NCI-H1930 (cell line): ENCODE measurements at places on chromosomes 3 and 15.

- no peak for DNase-seq
Observed at GRCh38 chr3:60743631-60744164, 507.6 kb downstream of the FHIT start.

DNA sequence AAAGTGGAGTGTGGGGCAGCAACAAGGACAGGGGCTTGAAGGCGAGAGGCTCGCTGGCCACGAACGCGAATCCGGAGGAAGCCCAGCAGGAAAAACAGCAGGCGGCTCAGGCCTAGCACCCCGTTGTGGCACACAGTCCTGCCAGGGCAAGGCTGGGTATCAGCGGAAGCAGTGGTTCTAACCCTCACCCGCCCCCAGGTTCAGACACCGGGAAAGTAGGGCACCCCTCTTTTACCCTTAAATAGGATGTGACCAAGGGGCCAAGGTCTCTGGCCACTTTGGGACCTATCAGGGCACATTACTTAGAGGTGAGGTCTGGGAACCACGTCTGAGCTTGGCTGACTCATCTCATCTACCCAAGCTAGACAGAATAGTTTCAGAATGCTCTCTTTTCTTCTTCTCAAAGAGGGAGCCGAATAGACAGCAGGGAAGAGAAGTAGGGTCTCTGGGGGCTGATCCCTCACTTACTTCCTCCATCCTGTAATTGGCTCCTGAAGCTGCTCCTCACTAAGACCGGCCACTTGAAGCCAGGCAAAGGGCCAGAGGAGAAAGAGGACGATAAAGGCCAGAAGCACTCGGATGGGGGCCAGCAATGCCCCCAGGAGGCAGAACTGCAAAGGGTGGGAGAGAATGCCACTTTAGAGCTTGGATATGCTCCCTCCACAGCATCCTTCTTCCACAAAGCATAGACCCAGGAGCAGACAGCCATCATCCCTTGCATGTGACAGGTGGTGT is 1.7 kb downstream of the LPCAT4 start:
- DNase-seq = no peak

DNA sequence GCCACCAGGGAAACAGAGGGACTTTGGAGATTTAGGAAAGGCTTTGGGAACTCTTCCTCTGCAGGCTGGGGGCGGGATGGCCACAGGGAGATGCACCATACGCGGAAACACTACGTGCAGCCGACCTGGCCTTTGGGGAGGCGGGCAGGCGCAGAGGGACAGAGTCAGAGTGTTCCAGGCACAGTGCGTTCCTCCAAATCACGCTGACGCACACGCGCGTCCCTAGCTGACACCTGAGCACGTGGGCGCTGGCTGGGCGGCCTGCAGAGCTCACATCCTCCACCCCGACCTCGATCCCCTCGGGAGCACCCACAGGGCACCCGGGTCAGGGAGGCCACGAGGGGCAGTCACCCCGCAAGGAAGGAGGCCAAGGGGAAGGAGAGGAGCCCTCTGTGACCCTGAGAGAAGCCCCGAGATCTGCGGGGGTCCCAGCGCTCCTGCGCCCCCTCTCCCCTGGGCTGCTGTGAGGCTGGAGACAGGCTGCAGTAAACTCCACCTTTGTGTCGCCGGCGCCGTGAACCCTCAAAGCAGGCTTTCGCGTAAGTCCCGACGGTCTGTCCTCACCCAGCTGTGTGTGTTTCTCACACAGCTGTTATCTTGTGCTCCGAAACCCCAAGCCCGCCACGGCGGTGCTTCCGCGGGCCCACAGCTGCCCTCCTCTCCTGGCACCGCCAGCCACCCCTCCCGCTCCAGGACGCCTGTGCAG is 196.3 kb downstream of the OCA2 start:
- DNase-seq = no peak

DNA sequence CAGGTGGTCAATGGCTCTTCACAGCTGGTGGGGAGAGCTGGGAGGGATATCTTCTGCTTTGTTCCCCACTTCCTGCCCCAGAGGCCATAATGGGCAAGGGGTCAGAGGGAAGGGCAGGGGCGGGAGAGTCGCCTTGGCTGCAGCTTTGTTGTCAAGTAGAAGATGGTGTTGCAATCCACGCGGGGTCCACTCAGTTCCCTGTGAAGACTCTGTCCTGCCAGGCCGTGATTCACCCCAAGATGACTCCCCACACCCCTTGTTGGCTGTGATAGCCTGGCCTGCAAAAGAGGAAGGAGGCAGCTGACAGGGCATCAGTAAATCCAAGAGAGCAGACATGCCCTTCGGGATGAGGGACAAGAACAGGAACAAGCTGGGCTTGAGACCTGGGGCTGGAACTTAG is 6.9 kb downstream of the GALNT15 start:
- DNase-seq = no peak
